ENCODE measurements at places on chromosomes 11 and 22. TPM values are rescaled to one million over a fixed set of nuclear protein-coding genes. Genes with fewer than 3 reads are reported as not detected.
A peak's percentile ranks its signal among the peaks of the same experiment; 100 is the strongest.

The DNAL4 gene
- 11.2 TPM for total RNA-seq

The MS4A12 gene
- total RNA-seq: not detected

The CTSC gene
- total RNA-seq: 276 TPM

The MTA2 gene
- 145 TPM for total RNA-seq

The CRACR2B gene
- total RNA-seq: 0.97 TPM

The KCNE3 gene
- under 0.01 TPM for total RNA-seq

The TRIM3 gene
- total RNA-seq: 22.0 TPM

- no peak for DNase-seq
These were observed 16.1 kb downstream of the OR5M3 start for GRCh38 chr11:56457076-56457475.

- no peak for DNase-seq
These were observed 28.3 kb downstream of the SLC6A5 start for GRCh38 chr11:20627701-20628100.

- DNase-seq: no peak
These were observed 11.7 kb downstream of the CXCR5 start for GRCh38 chr11:118895093-118896039.

DNA sequence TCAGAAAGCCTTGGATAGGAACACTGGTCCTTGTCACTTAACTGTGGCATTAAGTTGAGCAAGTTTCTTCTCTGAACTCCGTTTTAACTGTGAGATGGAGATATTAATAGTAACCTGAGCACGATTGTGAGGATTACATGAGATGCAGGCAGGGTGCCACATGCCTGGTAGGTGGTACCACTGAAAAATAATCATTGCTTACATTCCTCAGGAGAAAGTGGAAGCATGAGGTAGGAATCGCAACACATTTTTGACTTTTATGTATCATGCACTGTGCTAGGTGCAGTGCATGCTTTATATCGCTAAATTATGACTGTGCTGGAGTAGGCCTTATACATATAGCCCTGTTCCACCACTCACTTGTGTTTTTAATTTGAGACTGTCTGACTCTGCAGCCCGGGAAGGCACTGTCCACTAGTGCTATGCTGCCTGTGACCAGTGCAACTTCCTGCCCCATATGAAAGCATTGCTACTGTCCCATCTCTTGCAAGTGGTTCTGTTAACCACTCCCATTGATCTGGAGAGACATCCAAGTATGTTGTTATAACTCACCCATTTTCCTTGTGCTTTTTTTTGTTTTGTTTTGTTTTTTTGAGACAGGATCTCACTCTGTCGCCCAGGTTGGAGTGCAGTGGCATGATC is 1.0 kb downstream of the UQCR10 start:
- no peak for DNase-seq

DNA sequence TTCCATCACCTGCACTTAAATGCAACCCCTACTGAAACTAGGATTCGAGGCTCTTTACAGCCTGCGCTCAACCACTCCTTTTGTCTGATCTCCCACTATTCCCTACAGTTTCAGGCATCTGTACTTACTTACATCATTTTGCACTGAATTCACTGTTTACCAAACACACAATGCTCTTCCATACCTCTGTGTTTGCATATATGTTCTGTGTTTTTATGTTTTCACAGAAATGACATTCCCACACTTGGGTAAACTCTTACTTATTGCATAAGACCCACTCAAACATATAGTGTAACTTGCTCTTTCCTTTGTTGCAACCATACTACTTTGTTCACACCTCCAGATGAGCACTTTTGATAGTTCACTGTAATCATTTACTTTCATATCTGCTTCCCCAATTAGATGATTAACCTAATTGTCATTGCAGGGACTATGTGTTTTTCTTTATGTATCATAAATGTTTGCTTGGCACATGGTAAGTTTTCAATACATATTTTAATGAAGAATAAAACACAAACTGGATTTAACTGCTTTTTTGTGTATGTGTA is 54.6 kb downstream of the ZBTB44 start:
- DNase-seq: no peak

- DNase-seq: peak; percentile 10
These were observed 61.2 kb downstream of the RNF169 start for GRCh38 chr11:74809801-74810200.

DNA sequence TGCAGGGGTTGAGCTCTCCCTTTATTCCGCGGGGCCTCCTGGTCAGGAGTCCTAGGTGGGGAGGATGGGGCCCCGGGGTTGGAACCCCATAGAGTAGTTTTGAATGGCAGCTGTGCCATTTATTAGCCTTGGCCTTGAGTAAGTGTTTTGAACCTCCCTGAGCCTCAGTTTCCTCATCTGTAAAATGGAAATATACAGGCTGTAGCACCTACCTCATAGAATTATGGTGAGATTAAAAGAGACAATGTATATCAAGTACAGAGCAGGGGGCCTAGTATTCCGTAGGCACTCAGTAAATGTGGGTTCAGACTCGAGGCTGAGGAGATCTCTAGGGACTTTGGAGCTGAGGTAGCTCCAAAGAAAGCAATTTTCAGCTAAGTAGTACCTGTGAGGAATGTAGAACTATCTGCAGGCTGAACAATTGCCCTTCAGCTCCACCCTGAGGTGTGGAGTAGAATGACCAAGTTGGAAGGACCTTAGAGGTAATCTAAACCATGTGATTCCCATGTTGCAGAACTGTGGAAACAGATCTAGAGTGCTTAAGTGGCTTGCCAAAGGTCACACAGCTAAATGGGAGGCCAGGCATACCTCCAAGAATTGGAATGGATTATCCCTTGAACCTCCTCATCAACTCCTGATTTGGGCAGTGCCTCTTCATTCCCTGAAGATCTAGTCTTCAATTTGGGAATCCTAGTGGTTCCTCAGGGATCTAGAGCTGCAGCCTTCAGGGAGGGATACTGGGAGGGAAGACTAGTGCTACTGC is 682 bp downstream of the PGAP2 start:
- peak; percentile 52 for DNase-seq

- no peak for DNase-seq
These were observed 44.3 kb upstream of the IGSF9B start for GRCh38 chr11:134001088-134001487.

- DNase-seq: no peak
These were observed at the start of gene SLC22A24 for GRCh38 chr11:63144121-63144520. Gene SLC22A24 (minus strand): TSS chr11:63144221. CDS start chr11:63143779, 442 bp downstream.

- no peak for DNase-seq
These were observed 17.2 kb upstream of the CARD18 start for GRCh38 chr11:105156720-105157119.

GRCh38 chr11:69063652-69064260 is 15.0 kb downstream of the TPCN2 start:
- DNase-seq: no peak

- DNase-seq: no peak
These were observed at the start of gene MS4A6A for GRCh38 chr11:60182541-60183330. Gene MS4A6A (minus strand): TSS chr11:60183083. CDS start chr11:60181727, 1,356 bp downstream.

DNA sequence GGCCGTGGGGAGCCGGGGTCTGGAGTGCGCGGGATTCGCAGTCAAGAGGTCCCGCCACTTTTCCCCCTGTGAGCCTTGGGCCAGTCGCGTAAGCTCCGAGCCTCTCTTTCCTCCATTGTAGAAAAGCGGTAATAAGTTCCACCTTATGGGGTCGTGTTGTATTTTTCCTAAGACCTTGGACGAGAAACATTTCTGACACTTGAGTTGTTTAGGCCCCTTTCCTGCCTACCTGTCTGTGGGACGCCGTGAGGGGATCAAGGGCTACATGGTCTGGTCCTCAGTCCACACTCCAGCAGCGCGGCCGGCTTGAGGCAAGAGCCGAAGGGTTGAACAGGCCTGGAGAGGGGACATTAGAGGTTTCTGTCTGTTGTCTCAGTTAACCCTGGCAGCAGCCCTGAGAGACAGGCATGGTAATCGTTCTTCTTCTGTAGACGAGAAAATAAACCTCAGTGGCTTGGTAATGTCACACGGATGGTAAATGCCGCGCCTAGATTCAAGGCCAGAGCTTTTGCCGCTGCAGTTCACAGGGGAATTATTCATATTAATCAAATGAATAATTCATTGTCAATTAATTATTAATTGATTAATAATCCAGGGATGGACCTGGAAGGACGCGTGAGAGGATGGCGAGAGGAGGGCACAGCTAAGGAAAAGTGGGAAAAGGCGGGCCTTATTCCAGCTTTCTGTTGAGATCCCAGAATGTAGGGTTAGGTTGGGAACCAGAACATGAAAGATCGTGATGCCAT is 545 bp downstream of the FEN1 start:
- peak; percentile 7 for DNase-seq

DNA sequence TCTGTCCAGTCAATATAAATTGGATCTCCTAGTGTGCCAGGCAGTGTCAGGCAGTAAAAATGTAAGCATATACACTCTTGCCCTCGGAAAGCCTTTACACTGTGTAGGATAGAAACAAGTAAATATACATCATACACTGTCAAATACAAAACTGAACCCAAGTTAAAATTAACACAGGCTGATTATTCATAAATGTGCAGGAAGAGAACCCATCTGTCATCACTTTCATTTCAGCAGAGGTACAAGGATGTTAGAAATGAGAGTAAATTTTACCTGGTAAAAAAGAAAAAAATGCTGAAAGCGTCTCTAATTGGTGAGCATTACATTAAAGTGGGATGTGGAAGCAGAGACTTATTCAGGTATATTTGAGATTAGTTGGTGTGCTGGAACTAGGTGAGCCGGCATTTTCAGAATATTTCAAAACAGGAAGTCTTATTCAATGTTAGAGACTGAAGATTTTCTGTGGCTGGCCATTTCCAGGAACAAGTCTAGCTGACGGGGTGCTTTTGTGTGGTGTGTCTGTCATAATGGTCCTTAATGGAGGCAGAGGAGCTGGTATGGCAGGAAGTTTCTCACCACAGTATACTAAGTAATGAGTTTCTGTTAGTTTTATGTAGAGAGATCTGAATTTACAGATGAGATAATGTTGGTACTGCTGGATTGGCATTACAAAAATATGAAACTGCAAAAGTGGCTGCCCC is 192.6 kb downstream of the CASP12 start:
- peak; percentile 12 for DNase-seq

- DNase-seq: peak; percentile 47
These were observed 32.4 kb downstream of the ZC3H12C start for GRCh38 chr11:110125632-110126031.

DNA sequence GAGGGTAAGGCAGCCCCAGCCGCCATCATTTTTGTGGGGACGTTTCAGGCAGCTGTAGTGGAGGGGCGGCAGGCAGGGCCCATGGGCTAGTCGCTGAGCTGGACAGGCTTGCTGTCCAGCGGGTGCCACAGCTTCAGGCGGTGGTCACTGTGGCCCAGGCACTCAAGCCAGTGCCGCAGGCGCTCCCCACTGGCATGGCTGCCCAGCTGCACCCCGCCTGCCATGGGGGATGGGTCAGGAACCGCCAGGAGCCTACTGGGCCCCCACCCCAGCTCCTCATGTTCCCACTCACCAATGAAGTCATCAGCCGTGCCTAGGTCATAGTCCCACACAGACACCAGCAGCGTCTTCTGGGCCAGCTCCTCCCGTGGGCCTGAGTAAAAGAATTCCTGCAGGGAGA is 6.0 kb downstream of the NDUFV1 start:
- no peak for DNase-seq

DNA sequence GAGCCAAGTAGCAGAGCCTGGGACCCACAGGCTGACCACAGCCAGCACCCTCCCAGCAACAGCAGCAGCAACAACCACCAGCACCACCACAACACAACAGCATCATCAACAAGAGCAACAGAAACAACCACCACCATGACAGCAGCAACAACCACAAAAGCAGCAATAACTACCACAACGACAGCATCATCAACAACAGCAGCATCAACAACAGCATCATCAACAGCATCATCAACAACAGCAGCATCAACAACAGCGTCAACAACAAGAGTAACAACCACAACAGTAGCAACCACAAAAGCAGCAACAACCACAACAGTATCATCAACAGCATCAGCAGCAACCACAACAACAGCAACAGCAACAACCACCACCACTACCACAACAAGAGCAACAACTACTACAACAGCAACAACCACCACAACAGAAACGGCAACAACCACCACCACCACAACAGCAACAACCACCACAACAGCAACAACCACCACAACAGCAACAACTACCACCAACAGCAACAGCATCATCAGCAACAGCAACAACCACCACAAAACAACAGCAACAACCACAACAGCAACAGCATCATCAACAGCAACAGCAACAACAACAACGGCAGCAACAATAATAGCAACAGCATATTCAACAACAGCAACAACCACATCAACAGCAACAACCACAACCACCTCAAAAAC is 22.1 kb upstream of the FGF3 start:
- no peak for DNase-seq

All from fibroblast of villous mesenchyme (primary cell).